ENCODE measurements at places on chromosomes 7 and 10. TPM values are rescaled to one million over a fixed set of nuclear protein-coding genes. Genes with fewer than 3 reads are reported as not detected.

Gene FAM237B
- total RNA-seq = 0.19 TPM

Gene FKBP6
- total RNA-seq = 0.58 TPM

Gene CADPS2
- total RNA-seq = 4.1 TPM

Gene PLPP4
- 1.1 TPM for total RNA-seq

Gene PAX2
- total RNA-seq = 2.2 TPM

Gene GIMAP1
- 0.16 TPM for total RNA-seq

Gene RARRES2
- 14.6 TPM for total RNA-seq

Gene GIMAP4
- not detected for total RNA-seq

Gene CYP26A1
- total RNA-seq = 1.2 TPM

DNA sequence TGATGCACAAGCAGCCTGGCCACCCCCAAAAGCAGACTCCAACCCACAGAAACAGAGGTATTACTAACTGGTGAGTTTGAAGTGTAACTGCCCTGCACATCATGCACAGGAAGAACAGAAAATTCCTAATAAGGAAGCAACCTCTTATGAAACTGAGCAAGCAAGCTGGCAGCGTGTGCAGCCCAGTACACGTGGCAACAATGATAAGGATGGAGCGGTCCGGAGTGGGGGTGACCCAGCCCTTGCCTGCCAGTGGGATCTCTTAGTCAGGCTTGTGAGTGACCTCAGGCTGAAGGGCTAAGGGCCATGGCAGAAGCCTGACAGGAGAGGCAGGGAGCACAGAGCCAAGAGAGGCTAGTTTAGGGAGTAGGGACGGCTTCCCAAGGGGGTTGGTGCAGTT, 22.1 kb upstream of the AOAH start:
- no peak for ATAC-seq

GRCh38 chr7:93889261-93889660, 1.3 kb downstream of the TFPI2 start:
- peak; percentile 10 for ATAC-seq

DNA sequence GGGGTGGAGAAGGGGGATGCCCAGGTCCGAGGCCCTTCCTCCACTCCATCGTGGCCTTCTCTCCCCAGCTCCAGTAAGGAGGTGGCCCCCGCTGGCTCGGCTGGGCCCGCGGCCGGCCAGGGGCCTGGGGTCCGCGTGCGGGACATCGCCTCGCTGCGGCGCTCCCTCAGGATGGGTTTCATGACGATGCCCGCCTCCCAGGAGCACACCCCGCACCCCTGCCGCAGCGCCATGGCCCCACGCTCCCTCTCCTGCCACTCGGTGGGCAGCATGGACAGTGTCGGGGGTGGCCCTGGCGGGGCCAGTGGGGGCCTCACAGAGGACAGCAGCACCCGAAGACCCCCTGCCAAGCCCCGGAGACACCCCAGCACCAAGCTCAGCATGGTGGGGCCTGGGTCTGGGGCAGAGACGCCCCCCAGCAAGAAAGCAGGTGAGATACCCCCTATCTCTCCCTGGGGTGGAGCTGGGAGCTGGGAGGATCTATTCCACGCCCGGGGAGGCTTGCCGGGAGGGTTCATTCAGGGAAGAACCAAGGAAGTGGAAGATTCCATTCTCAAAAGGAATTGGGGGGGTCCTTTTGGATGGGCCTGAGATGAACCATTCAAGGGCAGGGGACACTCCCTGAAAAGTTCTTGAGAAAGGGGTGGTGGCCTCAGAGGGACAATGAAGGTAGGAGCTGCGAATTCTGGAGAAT, 3.2 kb downstream of the NYAP1 start:
- no peak for ATAC-seq

- no peak for ATAC-seq
Observed at GRCh38 chr7:135825406-135825805, 76.8 kb upstream of the FAM180A start.

DNA sequence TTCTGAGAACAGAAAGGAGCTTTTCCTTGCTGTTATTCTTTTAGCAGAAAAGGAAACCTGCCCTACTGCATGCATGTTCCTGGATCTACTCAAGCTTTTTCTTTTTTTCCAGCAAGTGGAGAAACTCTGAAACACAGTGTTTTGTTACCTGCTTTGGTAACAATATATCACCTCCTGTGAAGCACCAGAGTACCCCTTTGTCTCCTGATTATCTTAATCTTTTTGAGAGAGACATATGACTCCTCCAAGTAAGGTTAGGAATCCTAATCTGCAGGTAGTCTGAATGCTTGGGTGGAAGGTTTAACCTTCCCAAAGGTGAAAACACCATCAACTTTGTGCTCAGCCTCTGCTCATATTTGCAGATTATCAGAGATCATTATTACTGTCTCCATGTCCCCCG, 93.1 kb downstream of the MAPK8 start:
- peak; percentile 3 for ATAC-seq

DNA sequence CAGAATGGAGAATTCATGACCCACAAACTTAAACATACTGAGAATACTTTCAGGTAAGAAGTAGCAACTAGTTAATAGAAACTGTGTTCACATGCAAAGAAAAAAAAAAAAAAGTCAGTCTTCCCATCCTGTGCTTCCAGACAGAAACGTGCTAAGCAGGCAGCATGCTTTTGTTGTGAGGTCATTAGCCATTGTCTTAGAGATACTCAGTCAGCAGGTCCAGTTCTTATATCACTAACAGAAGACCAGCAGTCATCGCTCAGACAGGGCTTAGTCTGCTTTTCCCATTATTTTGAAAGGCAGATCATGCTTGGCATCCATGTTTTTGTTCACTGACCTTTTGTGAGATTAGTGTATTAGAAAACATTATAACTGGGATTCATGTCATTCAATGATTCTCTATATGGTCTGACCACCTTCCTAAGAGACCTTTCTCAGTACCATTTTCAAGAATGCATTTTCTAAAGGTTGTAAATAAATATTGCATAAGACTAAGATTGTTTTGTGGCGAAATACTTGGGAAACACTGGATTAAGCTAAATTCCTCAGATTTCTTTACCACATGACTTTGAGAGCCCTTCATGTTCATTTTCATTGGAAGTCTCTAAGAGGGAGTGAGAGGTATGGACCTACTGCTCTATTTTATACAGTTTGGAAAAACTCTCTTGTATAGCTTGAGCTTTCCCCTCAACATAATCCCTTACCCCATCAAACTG, 45.0 kb upstream of the AGBL3 start:
- peak; percentile 59 for ATAC-seq

DNA sequence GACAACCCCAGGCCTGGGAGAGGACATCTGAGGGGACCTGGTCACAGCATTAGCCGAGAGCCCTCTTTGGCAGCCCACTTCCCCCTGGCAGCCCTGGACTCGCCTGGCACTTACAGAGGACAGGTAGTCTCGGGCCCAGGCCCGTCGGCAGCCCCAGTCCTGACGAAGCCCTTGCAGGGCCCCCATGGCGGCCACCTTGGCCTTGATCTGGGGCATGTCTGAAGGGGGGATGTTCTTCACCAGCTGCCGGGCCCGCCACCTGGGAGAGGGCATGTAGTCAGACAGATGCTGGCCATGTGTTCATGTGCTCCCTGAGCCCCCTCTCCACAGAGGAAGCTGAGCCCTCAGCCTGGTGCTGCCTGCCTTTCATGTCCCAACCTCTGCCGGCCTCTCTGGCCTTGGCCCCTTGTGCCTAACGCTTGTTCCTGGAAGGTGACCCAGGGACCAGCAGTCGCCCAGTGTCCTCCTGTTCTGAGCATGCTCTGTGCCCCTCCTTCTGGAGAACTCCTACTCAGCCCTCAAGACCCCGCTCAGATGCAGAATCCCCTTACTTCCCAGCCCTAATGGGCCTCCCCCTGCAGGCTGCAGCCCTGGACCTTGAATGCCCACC, 13.9 kb downstream of the MYO1G start:
- no peak for ATAC-seq

DNA sequence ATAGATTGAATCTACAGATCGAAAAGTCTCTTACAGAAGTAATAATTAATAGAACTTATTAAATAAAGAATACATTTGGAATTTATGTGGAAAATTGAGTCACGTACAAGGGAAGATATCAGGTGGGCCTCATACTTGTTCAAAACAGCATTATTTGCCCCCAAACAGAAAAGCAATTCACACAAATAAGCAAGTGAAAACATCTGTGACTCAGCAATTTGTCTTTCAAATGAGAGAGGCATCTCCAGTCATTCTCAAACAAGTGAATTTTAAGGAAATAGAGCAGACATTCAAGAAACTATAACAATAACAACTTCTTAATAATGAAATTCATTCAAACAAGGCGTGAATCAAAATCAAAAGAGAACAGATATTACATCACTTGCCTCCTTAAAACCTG, 50.1 kb downstream of the SEMA3A start:
- no peak for ATAC-seq

Data from motor neuron (in vitro differentiated cells).